ENCODE measurements at places on chromosomes 5 and 9. TPM values are rescaled to one million over a fixed set of nuclear protein-coding genes. Genes with fewer than 3 reads are reported as not detected.

DNA sequence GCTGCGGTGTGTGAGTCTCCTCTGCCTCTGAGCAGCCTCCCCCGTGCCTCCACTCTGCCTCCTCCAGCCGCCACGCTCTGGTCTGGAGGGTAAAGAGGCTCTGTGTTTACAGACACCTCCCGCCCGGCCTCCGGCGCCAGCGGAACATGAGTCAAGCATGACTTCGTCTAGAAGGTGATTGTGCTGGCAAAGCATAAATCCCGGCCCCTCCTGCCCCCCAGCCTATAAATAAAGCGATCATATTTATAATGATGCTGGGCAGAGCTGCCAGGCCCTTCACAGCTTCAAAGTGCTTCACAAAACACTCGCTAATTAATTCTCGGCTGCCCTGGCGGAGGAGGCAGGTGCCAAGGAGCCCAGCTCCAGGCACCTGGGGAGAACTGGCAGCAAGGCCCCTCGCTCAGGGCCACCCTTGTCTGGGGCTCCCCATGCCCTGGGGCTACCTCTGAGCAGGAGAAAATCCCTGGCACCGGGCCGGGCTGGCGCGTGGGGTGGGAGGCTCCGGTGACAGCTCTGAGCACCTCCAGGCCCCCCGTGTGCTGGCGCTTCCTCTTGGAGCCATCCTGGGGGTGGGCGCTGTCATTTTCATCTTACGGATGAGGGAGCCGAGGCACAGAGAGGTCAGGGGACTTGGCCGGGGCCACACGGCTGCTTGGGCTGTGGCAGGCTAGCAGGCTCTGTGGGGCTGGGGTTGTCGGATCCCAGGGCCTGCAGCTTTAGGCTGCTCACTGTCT is 87.8 kb downstream of the RXRA start:
- DNase-seq = no peak

GRCh38 chr5:177025101-177025601 is 2.7 kb downstream of the ZNF346 start:
- DNase-seq = no peak

- peak; percentile 96 for DNase-seq
Observed at GRCh38 chr5:64768358-64769312, at the start of the genes CWC27 and SREK1IP1. Gene CWC27, plus strand, starts transcription at chr5:64768930. Its CDS starts 217 bp downstream, at chr5:64769147. Gene SREK1IP1, minus strand, starts transcription at chr5:64768691. Its CDS starts 174 bp downstream, at chr5:64768517.

GRCh38 chr5:57937501-57938173 is 455.0 kb upstream of the ACTBL2 start:
- no peak for DNase-seq

DNA sequence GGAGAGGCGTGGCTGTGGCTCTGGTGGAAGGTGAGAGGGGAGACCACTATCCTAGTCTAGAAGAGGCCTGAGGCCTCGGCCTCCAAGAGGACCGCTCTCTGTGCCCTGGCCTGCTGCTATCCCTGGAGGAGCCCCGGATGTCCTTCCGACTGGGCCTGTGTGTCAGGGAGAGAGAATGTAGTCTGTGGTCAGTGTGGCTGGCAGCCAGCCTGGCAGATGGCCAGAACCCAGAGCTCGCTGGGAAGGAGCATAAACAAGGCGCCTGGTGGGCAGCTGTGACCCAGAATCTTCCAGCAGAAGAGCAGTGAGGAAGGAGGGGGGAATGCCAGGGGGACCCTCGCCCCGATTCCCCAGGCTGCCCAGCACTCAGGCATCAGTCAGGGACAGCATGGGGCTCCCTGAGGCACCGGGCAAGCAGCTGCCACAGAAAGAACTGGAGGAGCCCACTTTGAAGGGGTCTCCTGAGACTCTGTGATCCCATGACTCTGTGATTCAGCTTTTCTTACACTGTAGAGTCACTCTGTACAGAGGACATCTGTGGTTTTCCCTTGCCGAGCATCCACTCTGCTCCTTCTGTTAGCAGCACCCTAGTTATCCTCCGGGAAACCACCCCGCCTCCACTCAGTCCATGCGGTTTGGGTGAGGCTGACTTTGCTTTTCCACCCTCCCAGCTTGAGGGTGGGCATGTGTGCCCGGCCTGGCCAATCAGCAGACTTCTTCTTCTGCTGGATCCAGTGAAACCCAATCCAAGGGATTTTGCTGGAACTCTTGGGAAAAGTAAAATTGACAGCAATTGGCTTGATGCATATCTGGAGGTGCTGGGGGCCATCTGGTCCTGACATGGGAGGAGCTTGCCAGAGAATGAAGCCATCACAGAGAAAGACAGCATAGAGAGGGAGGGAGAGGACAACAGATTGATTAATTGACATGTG is 46.2 kb upstream of the PWWP2A start:
- no peak for DNase-seq

DNA sequence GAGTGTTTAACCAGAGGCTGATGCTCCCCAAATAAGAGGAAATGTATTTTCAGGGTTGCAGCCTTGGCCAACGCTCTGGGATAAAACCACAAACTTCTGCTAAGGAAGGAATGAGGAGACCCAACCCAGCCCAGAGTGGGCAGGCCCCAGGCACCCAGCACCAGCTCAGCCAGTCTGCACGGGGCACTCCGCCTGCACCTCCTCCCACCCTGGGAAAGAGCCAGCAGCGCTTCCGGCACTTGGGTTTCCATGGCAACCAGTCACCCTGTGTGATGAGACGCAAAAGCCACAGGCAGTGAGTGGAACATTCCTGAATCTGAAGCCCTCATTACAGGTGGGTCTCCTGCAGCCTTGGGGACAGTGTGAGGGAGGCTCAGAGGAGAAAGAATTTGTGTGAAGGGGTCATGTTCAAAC is 85.2 kb upstream of the ZBTB43 start:
- DNase-seq = peak; percentile 85

- no peak for DNase-seq
Observed at GRCh38 chr9:123225995-123226394, 42.4 kb downstream of the STRBP start.

GRCh38 chr5:151094030-151094851 is 13.4 kb upstream of the TNIP1 start:
- DNase-seq = no peak

- DNase-seq = no peak
Observed at GRCh38 chr9:113609562-113610318, 146.2 kb downstream of the RGS3 start.

GRCh38 chr5:112535356-112535755 is 116.3 kb upstream of the EPB41L4A start:
- no peak for DNase-seq

- peak; percentile 29 for DNase-seq
Observed at GRCh38 chr5:107542428-107542827, 128.3 kb downstream of the EFNA5 start.

DNA sequence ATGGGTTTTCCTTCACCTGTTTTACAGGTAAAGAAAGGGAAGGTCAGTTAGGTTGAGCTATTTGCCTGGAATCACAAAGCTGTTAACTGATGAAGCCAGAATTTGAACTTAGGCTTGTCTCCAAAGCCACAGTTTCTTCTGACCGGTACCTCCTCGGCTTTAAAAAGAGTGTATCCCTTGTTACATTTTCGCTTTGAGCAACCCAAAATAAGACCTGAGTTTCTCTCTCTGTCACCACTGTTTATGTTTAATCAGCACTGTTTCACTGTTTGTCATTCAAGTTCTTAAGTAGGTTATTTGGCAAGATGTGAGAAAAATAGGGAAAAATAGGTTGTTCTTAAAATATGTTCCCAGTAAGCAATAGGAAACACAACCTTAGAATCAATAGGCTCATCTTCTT is 84.6 kb downstream of the VCAN start:
- no peak for DNase-seq

GRCh38 chr5:143229896-143230675 is 173.4 kb downstream of the NR3C1 start:
- peak; percentile 83 for DNase-seq

DNA sequence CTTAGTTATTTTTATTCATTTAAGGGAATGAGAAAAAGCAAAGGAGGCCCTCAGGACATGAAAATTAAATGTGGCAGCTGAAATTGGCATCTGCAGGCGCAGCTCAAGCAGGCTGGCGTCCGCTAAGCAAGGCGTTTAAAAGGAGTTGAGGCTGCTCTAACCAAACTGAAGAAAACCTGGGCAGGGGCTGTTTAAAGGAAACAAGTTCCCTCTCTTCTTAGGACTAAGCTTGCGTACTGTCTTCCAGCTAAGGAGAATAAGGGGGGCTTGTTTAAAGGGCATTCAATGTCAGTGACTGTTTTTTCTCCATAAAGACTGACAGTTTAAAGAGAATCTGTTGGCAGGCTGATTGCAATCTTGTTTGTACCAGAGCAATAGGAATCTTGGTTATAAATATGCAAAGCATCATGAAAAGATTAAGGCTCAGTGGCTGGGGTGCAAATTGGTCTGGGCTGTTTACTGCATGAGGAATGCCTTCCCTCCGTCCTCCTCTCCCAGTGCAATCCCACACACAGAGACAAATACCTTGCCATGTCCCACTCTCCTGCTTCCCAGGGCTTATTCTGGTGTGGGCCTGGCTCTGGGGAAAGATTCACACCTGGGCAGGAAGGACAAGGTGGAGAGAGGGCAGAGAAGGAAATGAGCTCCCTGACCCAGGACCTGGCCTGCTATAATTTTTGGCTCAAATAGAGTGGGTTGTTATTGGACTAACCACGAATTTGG is 85.9 kb upstream of the LIFR start:
- DNase-seq = no peak

DNA sequence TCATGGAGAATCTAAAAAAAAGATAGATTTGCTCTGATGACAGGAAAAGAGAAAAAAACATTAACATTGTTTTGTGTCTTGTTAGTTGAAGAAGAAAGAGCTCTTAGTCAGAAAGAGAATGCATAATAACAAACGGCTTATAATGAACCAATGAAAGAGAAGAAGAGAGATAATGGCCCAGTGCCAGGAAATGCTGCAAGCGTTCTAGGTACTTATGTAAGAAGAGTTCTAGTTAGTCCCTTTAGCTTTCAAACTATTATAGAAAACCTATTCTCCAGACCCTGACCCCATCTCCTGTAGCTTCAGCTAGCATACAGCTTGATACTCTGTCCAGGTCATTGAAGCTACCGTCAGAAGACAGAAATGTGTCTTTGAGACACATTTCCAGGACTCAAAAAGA is 70.2 kb downstream of the FBXL17 start:
- DNase-seq = no peak

- DNase-seq = no peak
Observed at GRCh38 chr9:70902171-70902570, 219.2 kb downstream of the TRPM3 start.

DNA sequence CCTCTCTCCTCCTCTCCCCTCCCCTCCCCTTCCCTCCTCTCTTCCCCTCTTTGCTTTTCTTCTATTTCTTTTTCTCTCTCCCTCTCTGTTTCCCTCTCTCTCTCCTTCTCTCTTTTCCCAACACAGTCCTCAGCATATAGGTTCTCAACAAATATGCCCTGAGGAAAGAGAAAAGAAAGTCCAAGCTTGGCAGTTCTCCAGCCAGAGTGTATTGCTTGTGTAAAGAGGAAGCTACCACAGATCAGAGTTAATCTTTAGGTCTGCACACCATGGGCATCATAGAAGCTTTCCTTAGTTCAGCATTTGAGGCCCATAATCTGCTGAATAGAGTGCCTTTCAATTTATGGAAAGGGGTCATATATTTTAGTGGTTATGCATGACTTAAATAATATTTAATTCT is 382.8 kb upstream of the WWC1 start:
- DNase-seq = no peak

DNA sequence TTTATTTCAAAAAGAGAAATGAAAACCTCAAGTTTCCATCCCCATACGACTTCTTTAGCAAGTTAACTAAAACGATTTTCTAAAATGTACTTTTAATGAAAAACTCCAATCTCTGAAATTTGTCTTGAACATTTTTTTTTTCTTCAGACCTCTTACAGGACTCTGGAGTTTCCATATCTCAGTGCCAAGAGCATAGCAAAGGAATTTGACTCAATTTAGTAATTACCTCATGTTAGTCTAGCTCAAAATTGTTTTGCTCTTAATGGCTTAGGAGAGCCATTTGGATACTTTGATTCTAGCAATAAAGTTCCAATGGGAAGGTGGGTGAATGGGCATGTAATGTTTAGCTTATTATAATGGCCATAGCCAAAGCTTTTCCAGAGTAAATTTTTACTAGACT is 26.0 kb upstream of the SPATA31D4 start:
- DNase-seq = no peak

DNA sequence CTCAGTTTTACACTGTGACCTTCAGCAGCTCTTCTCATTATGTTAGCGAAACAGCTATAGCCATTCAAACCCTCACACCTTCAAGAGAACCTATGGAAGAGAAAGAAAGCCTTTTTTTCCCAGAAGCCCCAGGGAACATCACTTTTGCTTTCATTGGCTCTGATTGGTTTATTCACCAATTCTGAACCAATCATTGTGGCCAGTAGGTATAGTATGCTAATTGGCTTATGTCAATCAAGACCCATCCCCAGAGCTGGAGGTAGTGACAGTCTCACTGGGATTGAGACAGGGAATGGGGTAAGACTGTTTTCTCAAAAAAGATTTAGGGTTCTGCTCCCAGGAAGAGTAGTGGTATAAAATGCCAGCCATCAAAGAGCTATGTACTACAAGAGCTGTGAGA is 74.1 kb upstream of the FSD1L start:
- DNase-seq = no peak

GRCh38 chr5:60492958-60493357 is 207.0 kb downstream of the DEPDC1B start:
- no peak for DNase-seq

DNA sequence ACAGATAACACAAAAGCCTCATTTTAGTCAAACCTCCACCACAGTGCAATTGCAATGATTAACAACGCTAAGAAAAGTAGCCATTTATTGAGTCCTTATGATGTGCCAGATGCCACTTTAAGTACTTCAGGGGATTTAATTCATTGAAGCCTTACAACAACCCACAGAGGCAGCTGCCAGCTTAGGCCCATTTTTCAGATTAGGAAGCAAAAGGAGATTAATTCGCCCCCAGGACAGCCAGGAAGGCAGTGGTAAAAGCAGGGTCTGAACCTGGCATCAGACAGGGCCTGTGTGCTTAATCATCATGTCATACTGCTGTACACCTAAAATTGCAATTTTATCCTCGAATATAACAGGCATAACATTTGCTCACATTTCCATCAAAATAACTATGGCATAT is 23.9 kb downstream of the MED27 start:
- no peak for DNase-seq

GRCh38 chr5:104734046-104734445 is 1171.5 kb upstream of the NUDT12 start:
- no peak for DNase-seq

The GPX3 gene
- total RNA-seq = not detected

The SPATA31C1 gene
- not detected for total RNA-seq

The TTC23L gene
- 1.4 TPM for total RNA-seq

The OLFML2A gene
- 6.7 TPM for total RNA-seq

The LCP2 gene
- 2.6 TPM for total RNA-seq

The REEP2 gene
- 6.5 TPM for total RNA-seq

The TAF11L10 gene
- total RNA-seq = not detected

The DMRT3 gene
- not detected for total RNA-seq

The NMRK1 gene
- total RNA-seq = 33.2 TPM
